ENCODE measurements at places on chromosomes 2 and 18.

- no peak for DNase-seq
Measured at GRCh38 chr2:189232759-189233406, 53.3 kb upstream of the COL5A2 start.

DNA sequence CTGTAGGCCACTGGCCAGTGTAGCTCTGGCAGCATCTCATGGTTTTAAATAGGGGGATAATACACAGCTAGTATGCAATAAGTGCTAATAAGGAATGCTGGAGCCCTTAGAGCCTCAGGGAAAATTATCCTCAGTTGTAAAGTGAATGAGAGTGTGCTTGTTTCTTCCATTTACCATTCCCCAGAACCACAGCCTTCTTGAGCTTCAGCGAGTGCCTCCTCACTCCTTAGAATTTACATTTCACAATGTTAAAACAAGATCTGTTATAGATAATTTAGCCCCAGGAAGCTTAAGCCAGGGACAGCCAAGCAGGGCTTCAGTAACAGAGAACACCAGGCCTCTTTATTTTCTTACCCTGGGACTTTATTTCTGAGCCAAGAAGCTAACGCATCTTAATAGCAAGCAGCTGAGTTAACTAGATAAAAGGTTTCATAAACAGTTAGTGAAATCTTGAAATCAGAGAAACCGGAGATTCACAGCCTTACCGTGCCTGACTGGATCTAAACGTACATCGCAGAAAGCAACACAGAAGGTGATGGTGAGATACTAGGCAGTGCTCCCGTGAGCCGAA lies 535.2 kb downstream of the TDRD15 start:
- DNase-seq = no peak

DNA sequence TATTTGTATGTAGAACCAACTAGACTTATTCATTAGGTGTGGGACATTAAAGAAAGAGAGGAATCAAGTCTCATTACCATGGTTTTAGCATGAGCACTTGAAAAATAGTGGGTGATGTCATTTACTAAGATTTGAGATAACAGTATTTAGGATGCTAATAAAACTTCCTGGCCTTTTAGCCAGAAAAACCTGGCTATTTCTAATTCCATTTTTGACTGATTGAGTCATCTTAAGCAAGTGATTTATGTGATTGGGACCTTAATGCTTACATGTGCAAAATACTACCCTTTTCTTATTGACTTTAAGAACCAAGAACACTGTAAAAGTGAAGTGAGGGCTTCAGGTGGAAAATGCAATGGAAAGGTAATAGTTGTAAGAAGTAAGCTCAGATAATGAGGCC lies 196.8 kb upstream of the SESTD1 start:
- DNase-seq = no peak

GRCh38 chr2:231515603-231516002 lies 14.6 kb downstream of the NMUR1 start:
- no peak for DNase-seq

DNA sequence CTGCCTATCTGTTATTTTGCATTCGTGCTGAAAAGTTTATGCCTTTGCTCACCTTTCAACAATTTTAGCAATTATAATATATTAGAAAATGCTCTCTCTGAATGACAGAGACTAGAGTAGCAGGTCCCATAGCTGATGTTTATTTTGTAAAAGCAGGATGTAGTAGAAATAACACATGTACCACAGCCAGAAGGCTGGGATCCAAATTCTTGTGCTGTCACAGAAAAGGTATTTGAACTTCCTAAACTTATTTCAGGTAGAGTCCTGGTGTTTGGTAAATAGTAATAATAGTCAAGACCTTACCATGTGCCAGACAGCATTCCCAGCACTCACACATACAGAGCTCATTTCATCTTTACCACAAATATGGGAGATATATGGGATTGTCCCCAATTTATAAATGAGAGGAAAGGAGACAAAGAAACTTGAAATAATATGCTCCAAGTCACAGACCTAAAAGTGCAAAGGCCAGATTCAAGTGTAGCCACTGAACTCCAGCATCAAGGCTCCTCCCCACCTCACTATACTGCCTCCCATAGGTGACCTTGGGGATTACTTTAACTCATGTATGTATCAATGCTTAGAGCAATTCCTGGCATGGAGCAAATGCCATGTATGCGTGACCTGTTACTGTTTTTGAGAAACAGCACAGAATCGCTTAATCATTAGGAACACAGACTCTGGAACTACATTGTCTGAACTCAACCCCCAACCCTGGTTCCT lies 284.7 kb upstream of the RAB12 start:
- DNase-seq = no peak

DNA sequence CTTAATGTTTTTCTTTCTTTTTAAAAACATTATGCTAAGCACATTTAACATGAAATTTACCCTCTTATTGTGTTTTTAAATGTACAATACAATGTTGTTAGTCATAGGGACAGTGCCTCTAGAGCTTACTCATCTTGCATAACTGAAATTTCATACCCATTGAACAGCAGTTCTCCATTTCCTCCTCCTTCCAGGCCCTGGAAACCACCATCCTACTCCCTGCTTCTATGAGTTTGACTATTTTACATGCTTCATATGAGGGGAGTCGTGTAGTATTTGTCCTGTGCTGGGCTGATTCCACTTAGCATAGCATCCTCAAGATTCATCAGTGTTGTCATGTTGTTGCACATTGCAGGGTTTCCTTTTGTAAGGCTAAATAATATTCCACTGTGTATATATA lies 92.6 kb downstream of the SPATS2L start:
- no peak for DNase-seq

DNA sequence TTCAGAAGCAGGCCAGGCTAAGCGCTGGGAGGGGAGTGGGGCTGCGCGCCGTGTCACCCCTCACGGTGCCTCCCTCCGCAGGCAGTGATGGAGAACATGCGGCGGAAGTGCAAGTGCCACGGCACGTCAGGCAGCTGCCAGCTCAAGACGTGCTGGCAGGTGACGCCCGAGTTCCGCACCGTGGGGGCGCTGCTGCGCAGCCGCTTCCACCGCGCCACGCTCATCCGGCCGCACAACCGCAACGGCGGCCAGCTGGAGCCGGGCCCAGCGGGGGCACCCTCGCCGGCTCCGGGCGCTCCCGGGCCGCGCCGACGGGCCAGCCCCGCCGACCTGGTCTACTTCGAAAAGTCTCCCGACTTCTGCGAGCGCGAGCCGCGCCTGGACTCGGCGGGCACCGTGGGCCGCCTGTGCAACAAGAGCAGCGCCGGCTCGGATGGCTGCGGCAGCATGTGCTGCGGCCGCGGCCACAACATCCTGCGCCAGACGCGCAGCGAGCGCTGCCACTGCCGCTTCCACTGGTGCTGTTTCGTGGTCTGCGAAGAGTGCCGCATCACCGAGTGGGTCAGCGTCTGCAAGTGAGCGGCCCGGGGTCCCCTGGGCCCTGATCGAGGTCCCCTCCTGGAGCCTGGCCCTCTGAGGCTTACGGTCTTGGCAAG lies 12.2 kb downstream of the WNT10A start:
- peak; percentile 91 for DNase-seq

GRCh38 chr2:204472375-204472774 lies 72.9 kb upstream of the PARD3B start:
- DNase-seq = no peak

- DNase-seq = no peak
Measured at GRCh38 chr18:57961411-57961810, 82.6 kb upstream of the NEDD4L start.

GRCh38 chr2:235779444-235779896 lies 285.6 kb downstream of the AGAP1 start:
- no peak for DNase-seq

- DNase-seq = no peak
Measured at GRCh38 chr2:240792629-240793312, 27.2 kb downstream of the KIF1A start.

- no peak for DNase-seq
Measured at GRCh38 chr18:63346031-63346430, 21.0 kb downstream of the KDSR start.

GRCh38 chr2:68059784-68060525 lies 2.8 kb downstream of the C1D start:
- no peak for DNase-seq

GRCh38 chr2:96386470-96386869 lies 50.9 kb downstream of the NCAPH start:
- no peak for DNase-seq

DNA sequence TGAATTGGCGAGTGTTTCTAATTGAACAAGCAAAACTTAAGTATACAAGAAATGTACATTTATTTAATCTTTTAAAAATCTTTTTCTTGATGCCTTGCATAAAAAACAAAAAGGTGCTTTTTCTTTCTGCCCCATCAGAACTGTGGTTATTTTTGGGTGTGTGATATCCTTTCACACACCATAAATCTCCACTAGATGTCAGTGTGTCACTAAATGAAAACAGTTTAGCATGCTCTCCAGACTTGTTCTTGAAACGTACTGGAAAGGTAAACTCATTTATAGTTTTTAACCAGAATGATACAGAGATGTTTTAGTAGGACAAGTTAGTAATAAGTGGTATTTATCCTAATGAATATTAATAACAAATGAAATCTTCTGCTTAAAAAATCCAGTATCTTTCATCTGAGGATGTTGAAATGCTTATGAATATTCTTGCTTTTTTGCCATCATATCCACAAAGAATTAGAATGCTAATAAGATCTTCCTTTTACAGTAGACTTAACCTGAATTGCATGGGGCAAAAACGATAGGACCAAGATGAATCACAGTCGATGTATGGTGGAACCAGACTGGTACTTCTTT lies 96.8 kb downstream of the UBE2E3 start:
- DNase-seq = no peak

GRCh38 chr2:67522148-67522547 lies 125.0 kb downstream of the ETAA1 start:
- DNase-seq = no peak

GRCh38 chr2:8606649-8607550 lies 75.0 kb upstream of the ID2 start:
- DNase-seq = peak; percentile 83

GRCh38 chr2:212732860-212733259 lies 194.3 kb upstream of the ERBB4 start:
- no peak for DNase-seq

DNA sequence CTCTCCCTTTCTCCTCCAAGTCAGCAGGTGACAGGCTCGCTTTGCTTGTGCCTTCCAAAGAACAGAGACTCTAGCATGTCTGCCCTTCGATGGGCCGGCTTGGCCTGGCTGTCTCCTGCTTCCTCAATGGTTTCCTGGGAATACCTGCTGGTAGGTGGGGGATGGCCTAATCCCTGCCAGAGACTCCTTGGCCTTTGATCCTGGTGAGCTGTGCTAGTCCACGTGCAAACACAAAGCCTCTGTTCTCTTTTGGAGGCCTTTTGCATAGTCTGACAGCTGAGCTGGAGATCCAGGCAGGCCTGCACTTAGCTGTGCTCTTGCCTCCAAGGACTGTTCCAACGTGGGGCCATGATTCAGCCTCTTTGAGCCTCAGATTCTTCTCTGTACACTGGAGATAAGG lies 67.6 kb downstream of the ARL4C start:
- DNase-seq = no peak

DNA sequence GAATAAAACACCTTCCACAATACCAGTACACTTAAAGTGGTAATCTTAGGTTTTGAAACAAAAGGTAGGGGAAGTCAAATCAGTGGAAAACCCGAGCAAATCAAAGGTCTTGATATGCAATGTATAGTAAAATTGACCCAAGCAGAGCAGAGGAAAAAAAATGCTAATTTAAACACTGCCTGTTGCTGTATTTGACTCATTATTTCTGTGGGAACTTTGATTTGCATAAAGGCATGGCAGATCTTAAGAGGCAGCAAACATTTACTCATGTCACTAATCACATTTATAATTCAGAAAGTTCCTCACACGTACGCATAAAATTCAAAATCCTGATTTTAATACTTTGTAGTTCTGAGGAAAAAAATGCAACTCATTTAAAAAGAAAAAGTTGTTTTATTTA lies 64.4 kb downstream of the IKZF2 start:
- no peak for DNase-seq
